ENCODE measurements at places on chromosomes 12 and 14. TPM values are rescaled to one million over a fixed set of nuclear protein-coding genes. Genes with fewer than 3 reads are reported as not detected.

GRCh38 chr14:26121181-26121580, 476.7 kb downstream of the NOVA1 start:
- no peaks in the 10 kb centered on the region for H3K27me3 ChIP-seq
- H3K4me1 ChIP-seq = no peaks in the 10 kb centered on the region
- no peak overlapping the region for H3K4me3 ChIP-seq
- no peak overlapping the region for H3K27ac ChIP-seq
- DNase-seq = no peak

- no peak overlapping the region for H3K4me3 ChIP-seq
- no peak for DNase-seq
- H3K27me3 ChIP-seq = no peaks in the 10 kb centered on the region
- H3K36me3 ChIP-seq = peaks cover 10% of the 10 kb centered on the region
- peaks cover 12% of the 10 kb centered on the region for H3K4me1 ChIP-seq
- H3K27ac ChIP-seq = no peak overlapping the region
Measured at GRCh38 chr14:99938896-99939295, 126.3 kb upstream of the EVL start.

DAO gene
- not detected for total RNA-seq

NELL2 gene
- 89.1 TPM for total RNA-seq

MSI1 gene
- total RNA-seq = 224 TPM

DNA sequence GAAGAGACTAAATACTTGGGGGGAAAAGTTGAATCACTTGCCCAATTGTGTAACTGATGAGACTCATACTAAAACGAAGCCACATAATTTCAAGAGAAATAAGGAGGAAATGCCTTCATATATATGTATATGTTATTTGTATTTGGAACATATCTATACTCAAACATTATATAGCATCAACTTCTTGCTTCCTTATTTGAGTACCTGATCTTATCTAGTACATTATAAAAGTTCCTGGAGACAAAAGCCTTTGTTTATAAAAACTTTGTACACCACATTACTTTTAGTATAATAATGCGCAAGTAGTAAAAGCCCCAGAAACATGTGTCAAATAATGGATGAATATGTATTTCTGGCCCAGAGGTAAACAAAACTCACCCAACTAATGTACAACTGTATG, 92.0 kb downstream of the SLC2A13 start:
- H3K4me3 ChIP-seq = no peak overlapping the region
- H3K36me3 ChIP-seq = no peaks in the 10 kb centered on the region
- no peak overlapping the region for H3K27ac ChIP-seq
- H3K4me1 ChIP-seq = no peaks in the 10 kb centered on the region
- H3K27me3 ChIP-seq = no peaks in the 10 kb centered on the region

DNA sequence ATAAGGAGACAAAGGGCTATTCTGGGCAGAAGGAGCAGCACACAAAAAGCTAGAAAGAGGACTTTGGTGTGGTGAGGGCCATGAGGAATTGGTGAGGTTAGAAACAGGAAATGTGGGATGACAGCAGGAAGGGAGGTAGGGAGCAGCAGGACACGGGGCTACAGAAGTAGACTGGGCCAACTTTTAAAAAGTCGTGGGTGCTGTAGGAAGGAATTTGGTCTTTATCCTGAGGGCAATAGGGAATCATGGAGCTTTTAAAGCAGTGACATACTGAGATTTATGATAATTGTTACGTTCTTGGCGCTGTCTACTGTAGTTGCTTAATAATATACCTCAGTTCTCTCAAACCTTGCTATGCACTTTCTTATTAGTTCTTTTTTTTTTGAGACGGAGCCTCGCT, 8.2 kb upstream of the CHURC1 start:
- no peaks in the 10 kb centered on the region for H3K36me3 ChIP-seq
- no peak overlapping the region for H3K27ac ChIP-seq
- peaks cover 38% of the 10 kb centered on the region for H3K27me3 ChIP-seq
- H3K4me1 ChIP-seq = no peaks in the 10 kb centered on the region
- no peak overlapping the region for H3K4me3 ChIP-seq
- no peak for DNase-seq

CCDC60 gene
- total RNA-seq = 0.75 TPM

DNA sequence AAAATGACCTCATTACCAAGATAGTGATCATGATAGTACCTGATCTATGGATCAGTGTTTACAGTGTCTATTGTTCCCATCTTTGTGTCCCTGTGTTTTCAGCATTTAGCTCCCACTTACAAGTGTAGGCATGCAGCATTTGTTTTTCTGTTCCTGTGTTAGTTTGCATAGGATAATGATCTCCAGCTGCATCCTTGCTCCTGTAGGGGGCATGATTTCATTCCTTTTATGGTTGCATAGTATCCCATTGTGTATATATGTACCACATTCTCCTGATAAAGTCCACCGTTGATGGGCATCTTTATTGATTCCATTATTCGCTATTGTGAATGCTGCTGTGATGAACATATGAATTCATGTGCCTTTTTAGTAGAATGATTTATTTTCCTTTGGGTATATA, 215.4 kb upstream of the NAV3 start:
- no peak overlapping the region for H3K27ac ChIP-seq
- peaks cover 2% of the 10 kb centered on the region for H3K36me3 ChIP-seq
- no peaks in the 10 kb centered on the region for H3K27me3 ChIP-seq
- no peak overlapping the region for H3K4me3 ChIP-seq
- DNase-seq = no peak

GRCh38 chr12:80766210-80766609, 49.5 kb downstream of the MYF5 start:
- DNase-seq = no peak
- H3K4me3 ChIP-seq = no peak overlapping the region
- H3K27ac ChIP-seq = no peak overlapping the region
- no peaks in the 10 kb centered on the region for H3K36me3 ChIP-seq
- no peaks in the 10 kb centered on the region for H3K27me3 ChIP-seq

DNA sequence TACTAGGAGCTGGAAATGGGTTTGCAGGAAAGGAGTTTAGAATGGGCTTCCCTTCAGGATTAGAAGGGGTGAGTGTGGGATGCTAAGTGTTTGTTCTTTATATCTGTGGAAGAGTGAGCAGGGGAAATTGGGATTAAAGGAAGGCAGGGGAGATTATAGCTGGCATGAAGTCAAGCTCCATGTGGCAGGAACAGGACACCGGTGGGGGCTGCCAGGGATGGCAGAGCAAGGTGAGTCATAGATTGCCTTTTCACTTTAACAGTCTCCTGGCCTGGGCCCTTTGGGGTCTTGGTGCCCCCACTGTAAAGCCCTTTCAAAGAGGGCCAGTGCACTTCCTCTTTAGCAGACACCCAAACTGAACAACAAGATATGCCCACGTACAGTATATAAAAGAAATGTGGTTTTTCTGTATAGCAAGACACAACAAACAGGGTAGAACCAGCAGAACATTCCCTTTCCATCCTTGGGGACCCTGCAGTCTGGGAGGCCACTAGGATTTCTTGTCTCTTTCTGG, 23.1 kb upstream of the FBXO21 start:
- no peak for DNase-seq
- H3K36me3 ChIP-seq = no peaks in the 10 kb centered on the region
- H3K4me3 ChIP-seq = no peak overlapping the region

TAS2R20 gene
- 1.1 TPM for total RNA-seq

NEDD1 gene
- total RNA-seq = 34.8 TPM
